ENCODE measurements at places on chromosomes 16 and 17.

- DNase-seq, result no peak
Measured at GRCh38 chr17:27644586-27644985, 13.6 kb downstream of the LGALS9 start.

DNA sequence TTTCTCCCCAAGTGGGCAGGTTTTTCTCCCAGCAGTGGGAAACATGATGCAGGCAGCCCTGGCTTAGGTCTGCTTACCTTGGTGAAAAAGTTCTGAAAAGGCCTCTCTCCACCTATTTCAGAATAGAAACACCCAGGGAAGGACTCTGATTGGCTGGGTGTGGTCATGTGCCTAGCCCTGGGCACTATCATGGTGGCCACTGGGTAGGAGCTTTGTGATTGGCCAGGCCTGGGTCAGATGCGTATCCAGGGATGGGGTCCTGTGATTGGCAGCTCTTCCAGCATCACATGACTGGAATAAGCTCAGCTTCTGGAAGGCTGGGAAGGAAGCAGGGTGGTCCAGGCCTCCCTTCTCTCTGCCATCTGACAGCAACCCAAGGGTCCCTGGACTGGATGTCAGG lies 53.5 kb downstream of the ZDHHC7 start:
- DNase-seq, result no peak

- no peak for DNase-seq
Measured at GRCh38 chr16:6008670-6009069, 911.1 kb upstream of the EEF2KMT start.

DNA sequence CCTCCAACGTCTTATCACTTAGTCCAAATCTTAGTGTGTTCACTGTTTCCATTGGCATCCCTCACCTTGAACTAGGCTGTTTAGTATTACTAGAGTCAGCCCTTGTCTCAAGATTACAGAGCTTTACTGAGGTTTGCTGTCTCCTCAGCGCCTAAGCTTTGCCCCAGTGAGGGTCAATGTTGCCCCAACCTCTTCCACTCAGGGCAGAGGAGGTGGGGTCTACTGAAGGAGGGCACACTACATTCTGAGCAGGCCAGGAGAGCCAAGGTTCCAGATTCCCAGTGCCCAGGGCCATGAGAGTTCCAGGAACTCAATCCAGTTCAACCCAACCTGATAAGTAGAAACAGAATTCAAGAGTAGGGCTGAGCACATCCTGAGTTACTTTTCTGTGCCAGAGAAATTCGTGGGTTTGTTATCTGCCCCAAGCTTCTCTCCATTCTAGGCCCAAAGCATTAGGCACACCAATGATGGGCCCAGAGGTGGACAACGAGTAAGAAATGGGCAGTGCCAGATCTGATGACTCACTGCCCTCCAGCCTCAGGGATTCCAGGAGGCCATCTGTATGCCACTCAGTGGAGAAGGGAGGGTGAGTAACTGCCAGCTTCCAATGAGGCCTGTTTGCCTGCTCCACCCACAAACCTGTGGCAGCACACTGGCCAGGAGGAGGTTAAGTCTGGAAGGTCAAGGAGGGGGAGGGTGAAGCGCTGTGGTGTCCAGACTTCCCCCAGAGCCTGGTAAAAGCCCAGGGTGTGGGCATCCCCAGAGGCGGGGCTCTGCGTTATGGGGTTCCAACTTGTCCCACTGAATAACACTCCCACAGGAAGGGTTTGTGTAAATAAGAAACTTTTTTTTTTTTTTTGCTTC lies 8.2 kb downstream of the TUBG2 start:
- peak; percentile 76 for DNase-seq

DNA sequence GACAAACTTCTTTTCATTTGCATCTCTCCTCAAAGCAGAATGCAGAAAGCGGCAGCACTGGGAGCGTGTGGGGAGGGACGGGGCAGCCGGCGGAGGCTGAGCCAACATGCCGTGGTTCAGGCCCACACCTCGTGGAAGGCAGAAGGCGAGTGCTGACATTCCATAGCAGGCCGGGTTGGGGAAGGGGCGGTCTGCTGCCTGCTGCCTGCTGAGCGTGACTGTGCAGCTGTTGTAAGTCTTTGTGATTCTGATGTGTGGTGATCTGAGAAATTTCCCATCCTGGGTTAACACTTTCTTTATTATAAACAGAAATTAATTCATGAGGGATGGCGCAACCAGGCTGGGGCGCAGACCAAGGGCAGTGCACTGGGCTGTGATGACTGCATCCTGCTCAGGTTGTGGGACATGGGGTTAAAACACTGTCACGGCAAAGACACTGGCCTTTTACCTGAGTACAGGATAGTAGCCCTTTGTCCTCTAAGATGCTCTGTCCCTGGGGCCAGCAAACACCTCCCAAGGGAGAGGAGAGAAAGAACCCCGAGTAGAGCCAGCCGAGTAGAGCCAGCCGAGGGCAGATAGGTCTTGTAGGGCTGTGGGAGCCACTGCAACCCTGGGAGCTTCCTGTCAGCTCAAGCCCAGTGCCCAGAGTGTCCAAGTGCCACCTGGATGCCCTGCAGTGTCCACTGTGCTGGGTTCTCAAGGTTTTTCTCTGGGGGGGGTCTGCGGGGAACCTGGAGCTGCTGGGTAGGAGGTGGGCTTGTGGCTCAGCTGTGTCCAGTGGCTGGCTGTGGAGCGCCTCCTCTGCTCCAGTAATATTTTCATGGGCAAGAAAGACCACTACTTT lies 8.8 kb upstream of the DNASE1 start:
- no peak for DNase-seq

DNA sequence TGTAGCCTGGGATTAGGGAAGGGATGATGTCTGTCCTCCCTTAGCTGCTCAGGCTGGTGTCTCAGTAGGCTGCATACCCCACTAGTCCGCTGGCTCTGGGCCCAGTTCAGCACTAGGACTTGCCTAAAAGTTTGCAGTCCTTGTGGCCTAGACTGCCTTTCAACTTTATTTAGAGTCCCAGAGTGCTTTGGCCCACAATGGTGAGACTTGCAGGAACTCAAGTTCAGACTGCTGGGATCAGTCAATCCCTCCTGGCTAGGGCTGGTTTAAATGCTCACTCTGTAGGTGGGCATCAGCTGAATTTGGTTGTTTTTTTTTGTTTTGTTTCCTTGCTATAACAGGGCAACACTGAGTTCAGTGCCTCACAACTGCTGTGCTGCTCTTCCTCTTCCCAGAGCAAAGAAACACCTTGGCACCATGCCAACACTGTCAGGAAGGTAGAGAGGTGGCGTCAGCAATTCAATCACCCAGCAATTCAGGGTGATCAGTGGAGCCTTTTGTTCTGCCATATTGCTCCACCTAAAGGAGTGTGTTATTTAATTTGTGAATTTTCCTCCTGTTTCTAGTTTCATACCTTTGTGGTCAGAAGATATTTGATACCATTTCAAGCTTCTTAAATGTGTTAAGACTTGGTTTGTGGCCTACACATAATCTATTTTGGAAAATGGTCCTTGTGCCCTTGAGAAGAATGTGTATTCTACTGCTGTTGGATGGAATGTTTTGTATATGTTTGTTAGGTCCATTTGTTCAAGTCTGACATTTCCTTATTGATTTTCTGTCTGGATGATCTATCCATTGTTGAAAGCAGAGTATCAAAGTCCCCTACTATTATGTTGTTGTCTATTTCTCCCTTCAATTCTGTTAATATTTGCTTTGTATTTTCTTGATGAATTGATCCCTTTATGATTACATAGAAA lies 284.0 kb upstream of the PMFBP1 start:
- peak; percentile 71 for DNase-seq

GRCh38 chr16:66539623-66540469 lies 10.1 kb downstream of the TK2 start:
- DNase-seq, result no peak

GRCh38 chr17:33642002-33642401 lies 348.9 kb upstream of the ASIC2 start:
- DNase-seq, result no peak

DNA sequence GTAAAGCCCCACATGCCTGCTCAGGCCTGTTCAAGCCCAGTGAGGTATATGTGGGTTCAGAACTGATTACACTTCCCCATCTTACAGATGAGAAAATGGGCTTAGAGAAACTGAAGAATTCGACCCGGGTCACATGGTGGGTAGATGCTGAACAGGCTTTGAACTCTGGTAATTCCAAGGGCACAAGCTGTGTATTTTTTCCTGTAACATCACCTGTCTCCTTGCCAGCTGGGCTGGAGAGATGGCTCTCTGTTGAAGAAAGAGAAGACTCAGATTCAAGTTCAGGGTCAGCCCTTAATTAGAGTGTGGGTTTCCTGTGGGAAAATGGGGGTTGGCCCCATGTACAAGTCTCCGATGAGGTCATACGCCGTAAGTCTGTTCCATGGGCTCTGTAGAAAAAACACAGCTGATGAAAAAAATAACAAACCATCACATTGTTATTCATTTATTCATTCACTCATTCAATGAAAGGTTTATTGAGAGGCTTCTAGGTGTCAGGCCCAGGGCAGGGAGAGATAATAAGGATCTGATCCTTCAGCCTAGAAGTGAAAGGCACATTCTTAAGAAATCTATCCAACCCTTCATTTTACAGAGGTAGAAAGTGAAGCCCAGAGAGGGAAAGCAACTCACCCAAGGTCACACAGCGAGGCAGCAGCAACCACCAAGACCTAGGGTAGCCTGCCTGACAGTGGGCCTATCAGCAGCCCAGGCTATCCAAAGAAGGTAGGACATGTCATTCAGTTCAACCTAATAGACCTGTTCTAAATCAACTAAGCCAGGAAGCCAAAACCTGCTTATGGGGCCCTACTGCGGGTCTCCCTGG lies 482.8 kb downstream of the SOX9 start:
- no peak for DNase-seq

DNA sequence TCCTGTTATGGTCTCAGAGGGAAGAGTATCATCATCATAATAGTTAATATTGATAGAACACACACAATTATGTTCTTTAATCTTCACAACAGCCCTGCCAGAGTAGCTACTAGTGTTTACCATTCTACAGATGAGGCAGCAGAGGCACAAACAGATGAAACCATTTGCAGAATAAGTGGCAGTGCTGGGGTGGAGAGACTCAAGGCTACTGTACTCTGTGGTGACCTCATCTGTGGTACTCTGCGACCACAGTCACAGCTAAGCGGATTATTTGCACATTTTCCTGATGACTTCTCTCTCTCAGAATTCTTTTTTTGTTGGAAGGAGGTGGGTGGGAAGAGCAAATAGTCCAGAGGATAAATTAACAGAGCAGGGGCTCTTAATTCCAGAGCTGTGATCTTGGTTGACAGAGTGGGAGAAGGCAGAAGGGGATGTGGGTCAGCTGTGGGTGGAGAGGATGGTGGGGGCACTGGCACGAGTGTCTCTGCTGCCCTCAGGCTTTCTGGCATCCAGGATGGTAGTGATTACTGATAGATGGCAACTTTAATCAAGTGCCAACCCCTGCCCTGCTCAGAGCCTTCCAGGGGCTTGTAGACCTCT lies 41.8 kb downstream of the MRM1 start:
- DNase-seq, result no peak

DNA sequence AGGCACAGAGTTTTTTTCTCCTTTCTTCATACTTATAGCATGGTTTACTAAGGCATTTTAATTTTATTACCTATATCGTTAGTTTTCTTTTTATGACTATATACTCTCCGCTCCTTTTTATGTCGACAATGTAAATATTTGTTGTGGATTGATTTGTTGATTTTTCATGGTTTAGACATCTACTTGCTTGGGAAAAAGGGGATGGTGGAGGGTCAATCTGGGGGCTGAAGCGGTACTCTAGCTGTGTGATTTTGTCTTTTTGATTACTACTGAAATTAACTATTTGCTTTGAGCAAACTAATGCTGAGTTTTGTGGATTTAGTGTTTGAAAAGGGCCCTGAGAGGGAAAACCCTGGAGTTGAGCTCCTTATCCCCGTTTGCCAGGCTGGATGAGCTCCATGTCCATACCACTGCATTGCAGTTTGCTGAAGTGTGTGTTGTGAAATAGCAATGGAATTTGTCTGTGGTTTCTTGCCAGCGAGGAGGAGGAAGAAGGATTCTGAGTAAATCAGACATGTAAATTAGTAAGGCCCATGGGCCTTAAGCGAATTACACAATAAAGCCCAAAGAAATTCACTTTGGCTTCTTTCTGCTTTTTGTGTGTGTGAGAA lies 72.0 kb downstream of the FTO start:
- peak; percentile 62 for DNase-seq

GRCh38 chr17:3026125-3026855 lies 37.1 kb downstream of the OR1D5 start:
- DNase-seq, result no peak

- no peak for DNase-seq
Measured at GRCh38 chr17:18946536-18946935, 5.4 kb upstream of the SLC5A10 start.

GRCh38 chr17:62017912-62018311 lies 47.2 kb downstream of the MED13 start:
- DNase-seq, result no peak

DNA sequence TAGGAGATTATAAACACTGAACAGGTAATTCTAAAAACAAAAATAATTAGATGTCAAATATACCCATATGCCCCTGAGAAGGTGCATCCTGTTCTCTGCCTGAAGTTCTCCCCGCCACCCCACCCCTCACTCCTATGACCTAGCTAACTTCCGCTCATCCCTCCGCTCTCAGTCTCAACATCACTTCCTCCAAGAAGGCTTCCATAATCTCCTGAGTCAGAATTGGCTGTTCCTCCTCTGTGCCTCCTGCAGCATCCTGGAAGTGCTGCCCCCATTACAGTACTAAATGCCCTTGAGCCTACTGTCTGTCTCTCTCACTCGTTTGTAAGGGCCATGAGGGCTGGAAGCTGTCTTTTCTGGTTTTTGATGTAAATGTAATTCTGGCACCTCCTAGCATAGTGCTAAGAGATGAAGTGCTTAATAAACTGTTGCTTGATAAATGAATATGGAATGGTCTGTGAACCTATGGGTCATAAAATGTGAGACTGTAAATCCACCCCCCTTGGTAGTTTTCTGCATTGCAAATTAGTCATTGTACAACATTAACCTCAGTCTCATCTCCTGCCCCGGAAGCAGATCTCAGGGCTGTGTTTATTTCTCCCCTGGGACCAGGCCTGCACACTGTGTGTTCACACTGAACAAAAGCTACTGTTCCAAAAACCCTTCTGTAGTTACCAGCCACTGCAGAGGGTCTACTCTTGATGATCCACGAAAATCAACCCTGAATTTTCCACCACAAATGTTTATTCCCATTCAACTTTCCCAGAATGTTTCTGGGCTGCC lies 3.9 kb upstream of the MYO1D start:
- no peak for DNase-seq

DNA sequence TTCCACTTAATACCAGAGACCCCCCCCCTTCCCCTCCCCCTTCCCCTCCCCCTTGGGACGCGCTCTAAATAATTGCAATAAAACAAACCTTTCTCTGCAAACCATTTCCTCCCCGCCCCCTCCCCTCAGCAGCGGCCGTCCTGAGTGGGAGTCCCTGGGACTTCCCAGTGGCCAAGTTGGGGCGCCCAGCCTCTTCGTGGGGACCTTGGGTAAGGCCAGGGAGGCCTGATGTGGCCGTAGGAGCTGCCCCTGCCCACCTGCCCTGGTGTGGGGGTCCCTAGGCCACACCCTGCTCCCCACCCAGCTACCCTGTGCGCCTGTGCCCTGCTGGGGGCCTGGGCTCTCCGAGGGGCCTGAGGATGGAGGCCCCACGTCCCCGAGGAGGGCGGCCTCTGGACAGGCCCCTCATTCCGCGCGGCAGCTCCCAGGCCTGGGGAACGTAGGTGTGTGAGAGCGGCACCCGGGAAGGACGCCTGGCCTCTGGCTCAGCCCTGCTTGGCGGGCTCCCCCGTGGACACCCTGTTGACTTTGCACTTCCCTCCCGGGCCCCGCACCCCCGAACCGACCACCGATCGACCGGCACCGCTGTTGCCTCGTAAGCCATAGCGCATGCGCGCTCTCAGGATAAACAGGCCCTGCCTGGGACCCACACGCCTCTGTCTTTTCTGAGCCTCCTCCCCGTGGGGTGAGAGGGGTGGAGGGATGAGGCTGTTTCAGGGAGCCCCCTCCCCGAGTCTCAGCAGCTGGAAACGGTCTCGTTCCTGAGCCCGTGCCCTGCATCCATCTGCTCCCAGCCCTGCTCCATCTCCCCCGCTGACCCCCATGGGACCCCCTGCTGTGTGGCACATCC lies 9.0 kb downstream of the NTHL1 start:
- peak; percentile 49 for DNase-seq
